HFFc6 (cell line): ENCODE measurements at places on chromosomes 1 and 21. TPM values are rescaled to one million over a fixed set of nuclear protein-coding genes. Genes with fewer than 3 reads are reported as not detected.

Gene OR2G6
- total RNA-seq, result not detected in 3 replicates

Gene OR2L5
- total RNA-seq, result not detected in 2 replicates

Gene CD1D
- total RNA-seq, result not detected in 3 replicates

Gene CFHR2
- not detected in 3 replicates for total RNA-seq

Gene CELA3B
- not detected in 3 replicates for total RNA-seq

Gene TGFB2
- total RNA-seq, result 2.2 to 11.8 TPM (median 6.8 TPM) in 3 replicates

Gene FCRL1
- not detected in 3 replicates for total RNA-seq

DNA sequence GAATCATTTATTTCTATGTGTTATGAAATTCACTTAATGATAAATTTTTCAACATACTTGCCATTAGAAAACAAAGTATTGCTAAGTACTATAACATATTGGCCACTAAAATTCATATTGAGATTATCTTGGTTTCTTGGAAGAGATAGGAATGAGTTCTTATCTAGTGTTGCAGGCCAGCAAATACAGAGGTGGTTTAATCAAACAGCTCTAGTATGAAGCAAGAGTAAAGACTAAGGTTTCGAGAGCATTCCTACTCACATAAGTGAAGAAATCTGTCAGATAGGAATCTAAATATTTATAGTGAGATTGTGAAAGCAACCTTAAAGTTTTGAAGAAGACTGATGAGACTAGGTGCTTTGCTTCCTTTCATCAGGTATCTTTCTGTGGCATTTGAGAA lies 37.9 kb upstream of the FOXE3 start:
- no peak for DNase-seq

- DNase-seq, result no peak
Measured at GRCh38 chr1:4974981-4975685, 320.7 kb downstream of the AJAP1 start.

DNA sequence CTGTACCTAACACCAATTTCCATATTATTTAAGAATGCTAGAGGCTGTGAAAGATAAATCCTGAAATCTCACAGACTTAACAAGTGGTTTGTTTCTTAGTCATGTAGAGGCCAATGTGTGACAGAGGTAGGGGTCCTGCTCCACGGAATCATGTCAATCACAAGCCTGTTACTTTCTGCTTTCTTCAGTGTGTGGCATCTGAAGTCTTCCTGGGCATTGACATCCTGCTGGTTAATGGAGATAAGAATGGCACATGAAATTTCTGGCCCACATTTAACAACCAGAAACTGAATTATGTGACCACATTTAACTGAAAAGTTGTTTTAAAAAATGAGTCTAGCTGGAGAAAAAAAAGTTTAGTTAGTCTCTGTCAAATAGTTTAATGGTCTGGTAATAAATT lies 68.3 kb upstream of the PLA2G4A start:
- DNase-seq, result no peak

GRCh38 chr1:36924282-36924811 lies 110.0 kb downstream of the GRIK3 start:
- DNase-seq, result no peak

DNA sequence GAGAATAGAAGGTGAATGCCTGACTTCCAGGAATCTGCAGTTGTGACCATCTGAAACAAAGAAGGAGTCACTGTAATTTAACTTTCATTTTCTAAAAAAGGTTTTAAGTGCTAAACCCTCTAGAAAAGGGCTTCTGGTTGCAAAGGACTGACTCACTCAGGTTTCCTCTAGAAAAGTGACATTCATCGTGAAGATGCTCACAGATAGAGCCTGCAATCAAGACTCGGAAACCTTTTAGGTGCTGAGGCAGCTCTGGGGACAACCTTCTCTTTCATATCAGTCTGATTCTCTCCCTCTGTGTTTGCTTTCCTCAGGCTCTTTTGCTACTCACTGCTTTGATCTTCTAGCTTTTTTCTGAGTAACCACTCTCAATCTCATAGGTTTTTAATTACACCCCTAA lies 8.2 kb downstream of the BCL9 start:
- DNase-seq, result no peak

- no peak for DNase-seq
Measured at GRCh38 chr1:9442278-9442846, 96.9 kb upstream of the SLC25A33 start.

- DNase-seq, result no peak
Measured at GRCh38 chr1:18599086-18599485, 31.6 kb upstream of the PAX7 start.

DNA sequence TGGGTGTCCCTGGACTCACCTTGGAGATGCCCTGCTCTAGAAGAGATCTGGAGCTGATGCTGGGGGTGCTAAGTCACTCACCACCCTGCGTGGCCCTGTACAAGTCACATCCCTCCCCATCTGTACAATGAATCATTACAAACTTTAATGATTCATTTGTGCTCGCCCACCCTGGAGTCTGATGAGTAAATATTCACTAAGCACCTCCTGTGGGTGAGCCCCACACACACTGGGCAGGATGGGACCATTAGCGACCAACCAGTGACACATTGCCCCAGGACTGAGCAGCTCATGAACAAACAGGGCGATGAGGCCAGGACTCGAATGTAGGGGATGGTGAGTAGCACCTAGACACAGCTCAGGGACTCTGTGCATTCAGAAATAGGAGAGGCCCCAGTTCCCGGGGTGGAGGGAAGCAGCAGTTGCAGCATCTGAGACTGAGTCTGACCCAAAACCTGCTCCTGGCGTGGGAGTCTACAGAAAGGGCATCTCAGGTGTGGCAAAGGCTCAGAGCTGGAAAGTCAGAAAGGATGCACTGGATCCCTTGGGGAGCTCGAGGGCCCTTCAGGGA lies 18.1 kb upstream of the PDZK1IP1 start:
- DNase-seq, result no peak

DNA sequence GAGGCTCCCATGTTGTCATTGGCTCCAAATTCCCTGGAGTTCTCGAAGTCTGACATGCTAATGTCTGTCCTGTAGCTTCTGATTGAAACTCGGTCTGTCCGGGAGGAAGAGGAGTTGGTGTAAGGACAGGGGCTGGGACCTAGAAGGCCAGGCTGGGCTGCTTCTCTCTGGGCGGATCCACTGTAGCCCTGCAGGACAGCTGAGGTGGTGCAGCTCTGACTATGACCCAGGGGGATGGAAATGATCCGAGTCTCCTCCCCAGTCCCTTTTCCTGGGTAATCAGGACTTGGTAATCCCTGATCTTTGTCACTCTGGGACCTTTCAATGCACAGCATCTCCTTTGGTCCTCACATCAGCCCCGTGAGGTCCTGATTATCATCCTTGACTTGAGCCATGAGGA lies 10.0 kb upstream of the FCMR start:
- DNase-seq, result no peak

GRCh38 chr21:16594191-16594590 lies 864.4 kb downstream of the USP25 start:
- no peak for DNase-seq

DNA sequence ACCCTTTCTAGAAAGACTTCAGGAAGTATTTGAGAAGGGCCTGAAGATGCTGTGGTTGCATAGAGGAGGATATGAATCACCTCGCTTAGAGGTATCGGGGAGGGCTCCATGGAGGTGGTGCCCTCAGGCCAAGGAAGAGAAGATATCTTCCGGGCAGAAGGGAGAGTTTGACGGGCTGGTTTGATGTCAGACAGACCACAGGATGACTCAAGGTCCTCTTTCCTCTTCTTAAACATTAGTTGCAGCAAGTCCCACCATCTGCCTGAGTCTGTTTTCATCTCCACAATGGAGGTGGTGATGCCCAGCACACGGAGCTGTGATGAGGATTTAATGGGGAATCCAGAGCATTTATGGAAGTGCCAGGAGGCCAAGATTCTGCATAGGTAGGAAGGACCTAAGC lies 25.1 kb upstream of the RUNX3 start:
- DNase-seq, result peak; percentile 88

GRCh38 chr21:45524756-45525152 lies 17.5 kb downstream of the SLC19A1 start:
- no peak for DNase-seq

GRCh38 chr1:43044572-43045361 lies 86.1 kb upstream of the SLC2A1 start:
- DNase-seq, result no peak

- DNase-seq, result no peak
Measured at GRCh38 chr1:67708606-67709005, 23.6 kb downstream of the GADD45A start.

DNA sequence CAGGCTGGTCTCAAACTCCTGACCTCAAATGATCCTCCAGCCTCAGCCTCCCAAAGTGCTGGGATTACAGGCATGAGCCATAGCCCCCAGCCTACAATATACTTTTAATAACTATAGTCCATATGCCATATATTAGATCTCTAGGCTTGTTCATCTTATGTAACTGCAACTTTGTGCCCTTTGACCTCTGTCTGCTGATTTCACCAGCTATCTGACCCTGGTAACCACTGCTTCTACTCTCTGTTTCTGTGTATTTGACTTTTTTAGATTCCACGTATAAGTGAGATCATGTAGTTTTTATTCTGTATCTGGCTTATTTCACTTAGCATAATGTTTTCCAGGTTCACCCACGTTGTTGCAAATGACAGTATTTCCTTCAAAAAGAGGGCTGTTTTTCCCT lies 25.5 kb downstream of the STUM start:
- DNase-seq, result no peak
